Daoy (cell line): ENCODE measurements at places on chromosomes 3 and 15.

GRCh38 chr15:76871930-76872329 lies 33.2 kb downstream of the SCAPER start:
- no peak for DNase-seq

GRCh38 chr3:114361391-114361790 lies 67.6 kb downstream of the TIGIT start:
- DNase-seq, result no peak

- no peak for DNase-seq
Observed at GRCh38 chr15:92166029-92166428, 227.7 kb upstream of the ST8SIA2 start.

- no peak for DNase-seq
Observed at GRCh38 chr3:140078343-140078742, 143.4 kb downstream of the CLSTN2 start.

DNA sequence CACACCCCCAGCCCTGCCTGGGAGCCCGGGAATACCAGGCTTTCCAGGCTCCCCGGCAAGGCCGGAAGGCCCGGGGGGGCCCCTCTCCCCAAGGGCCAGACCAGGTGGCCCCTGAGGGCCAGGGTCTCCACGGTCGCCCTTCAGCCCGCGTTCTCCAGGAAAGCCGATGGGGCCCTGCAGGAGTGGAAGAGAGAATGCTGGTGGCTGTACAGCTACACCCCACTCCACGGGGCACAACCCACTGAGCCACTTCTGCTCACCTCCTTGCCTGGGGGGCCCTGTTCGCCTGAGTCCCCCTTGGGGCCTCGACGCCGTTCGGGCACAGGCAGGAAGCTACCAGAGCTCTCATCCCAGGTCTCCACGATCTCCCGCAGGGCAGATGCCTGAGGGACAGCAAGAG lies 11.8 kb upstream of the UCN2 start:
- DNase-seq, result no peak

DNA sequence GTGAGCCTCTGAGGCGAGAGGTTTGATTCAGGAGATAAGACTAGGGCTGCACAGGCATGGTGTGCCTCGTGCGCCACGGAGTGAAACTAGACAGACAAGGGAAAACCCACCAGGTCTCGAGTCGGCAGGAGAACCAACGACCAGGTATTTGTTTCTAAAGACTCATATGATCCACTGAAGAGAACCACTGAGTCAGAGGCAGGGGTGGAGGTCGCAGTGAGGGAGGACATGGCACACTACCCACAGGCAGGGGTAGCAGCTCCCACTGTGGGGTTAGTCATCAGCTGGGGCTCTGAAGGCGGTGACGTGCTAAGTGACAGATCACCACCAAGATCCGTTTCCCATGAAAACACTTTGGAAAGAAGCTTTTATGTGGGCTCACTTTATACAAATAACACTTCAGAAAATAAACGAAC lies 45.7 kb downstream of the CHSY1 start:
- DNase-seq, result peak; percentile 72

DNA sequence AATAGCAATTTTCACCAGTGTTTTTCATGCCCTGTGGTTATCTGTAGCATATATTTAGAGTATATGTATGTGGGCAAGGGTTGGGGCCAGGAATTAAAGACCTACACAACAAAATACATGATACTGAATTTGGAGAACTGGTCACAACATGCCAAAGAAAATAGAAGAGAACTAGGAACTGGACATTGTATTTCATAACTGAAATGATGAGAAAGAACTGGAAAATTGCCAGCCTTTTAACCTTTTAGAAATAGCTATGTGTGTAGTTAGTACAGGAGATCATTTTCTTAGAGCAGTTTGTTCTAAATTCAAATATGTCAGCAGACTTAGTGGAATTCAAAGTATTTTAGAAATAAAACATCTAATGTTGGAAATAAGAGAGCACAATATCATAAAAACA lies 227.1 kb upstream of the CGNL1 start:
- no peak for DNase-seq

GRCh38 chr3:183491109-183491922 lies 62.9 kb upstream of the MCF2L2 start:
- DNase-seq, result no peak

GRCh38 chr15:62541250-62541649 lies 376.2 kb upstream of the C2CD4B start:
- DNase-seq, result no peak

DNA sequence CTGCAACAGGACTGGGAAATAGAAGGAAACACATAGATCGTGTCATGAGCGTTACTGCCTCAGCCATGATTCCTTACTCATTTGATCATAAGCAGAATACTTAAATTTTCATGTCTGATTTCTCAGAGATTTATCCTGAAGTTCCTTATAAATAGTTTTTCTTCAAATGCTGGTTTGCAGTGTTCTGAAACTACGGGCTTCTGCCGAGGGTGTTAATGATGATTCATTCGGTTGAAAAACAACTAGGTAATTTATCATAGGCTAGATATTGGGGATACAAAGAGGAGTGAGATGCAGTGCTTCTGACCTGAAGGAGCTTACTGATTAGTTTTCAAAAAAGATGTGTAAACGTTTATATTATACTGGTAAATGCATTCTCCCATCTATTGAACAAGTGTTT lies 428.9 kb downstream of the NLGN1 start:
- no peak for DNase-seq

DNA sequence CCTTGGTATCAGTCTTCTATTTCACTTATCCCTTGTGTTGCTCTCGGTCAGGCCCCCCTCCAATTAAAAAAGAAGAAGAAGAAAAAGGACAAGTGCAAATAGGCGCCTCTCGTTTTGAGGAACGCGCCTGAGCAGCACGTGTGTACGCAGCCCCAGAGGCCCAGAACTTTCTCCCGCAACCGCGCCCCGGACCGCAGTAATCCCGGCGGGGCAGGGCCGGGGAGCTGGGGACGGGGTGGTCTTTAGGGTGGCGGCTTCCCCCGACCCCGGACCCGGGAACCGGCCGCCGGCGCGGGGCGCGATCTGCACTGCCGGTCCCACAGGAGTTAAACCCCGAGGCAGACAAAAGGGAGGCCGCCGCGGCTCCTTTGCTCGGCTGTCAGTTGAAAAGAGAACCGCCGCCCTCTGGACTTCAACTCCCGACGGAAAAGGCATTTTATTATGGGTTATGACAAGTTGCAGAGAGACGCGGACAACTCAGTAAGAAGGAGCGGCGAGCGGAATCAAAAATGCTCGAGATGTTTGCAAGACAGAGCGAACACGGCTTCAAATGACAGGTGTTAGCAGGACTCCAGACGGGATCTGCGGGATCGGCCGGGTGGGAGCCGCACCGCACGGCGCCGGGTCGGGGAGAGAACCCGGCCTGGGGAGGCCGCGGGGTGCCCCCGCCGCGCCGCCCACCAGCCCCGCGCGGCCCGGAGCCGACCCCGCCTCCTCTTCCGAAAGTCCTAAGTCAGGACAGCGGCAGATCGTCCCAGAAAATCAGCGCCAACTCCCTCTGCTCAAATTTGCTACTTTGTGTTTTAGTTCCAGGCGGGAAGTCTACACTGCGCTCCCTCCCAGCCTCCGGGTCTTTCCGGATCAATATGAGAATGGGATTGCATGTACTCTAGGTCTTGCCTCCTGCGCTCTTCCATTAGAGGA lies 79.0 kb downstream of the NR2F2 start:
- DNase-seq, result peak; percentile 21

GRCh38 chr15:50380089-50380488 lies 25.1 kb upstream of the GABPB1 start:
- DNase-seq, result no peak

GRCh38 chr3:8732413-8732812 lies 1.2 kb upstream of the CAV3 start:
- no peak for DNase-seq

GRCh38 chr3:5298453-5298852 lies 110.9 kb downstream of the EDEM1 start:
- no peak for DNase-seq

GRCh38 chr3:106006001-106006400 lies 137.2 kb upstream of the CBLB start:
- DNase-seq, result peak; percentile 25
